ENCODE measurements at places on chromosomes 13 and 19.

- DNase-seq: no peak
These were observed 144.8 kb downstream of the FLT1 start for GRCh38 chr13:28349907-28350654.

DNA sequence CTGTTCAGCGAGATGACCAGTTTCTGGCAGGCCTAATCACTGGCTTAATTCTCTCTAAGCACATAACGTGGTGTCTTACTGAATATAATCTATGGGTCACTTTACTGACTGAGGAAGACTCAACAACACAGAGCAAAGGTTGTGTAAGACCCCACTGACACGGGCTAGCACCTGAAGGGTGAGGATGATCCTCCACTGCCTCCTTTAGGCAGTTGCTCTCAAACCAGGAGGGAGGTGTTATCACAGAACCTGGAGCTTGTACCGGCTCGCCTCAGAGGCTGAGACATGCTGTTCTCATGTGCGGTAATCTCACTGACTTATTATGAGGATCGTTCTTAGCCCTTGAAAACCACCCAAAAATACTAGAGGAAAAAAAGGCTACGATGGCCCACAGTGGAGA is 28.3 kb downstream of the RCBTB2 start:
- DNase-seq: no peak

DNA sequence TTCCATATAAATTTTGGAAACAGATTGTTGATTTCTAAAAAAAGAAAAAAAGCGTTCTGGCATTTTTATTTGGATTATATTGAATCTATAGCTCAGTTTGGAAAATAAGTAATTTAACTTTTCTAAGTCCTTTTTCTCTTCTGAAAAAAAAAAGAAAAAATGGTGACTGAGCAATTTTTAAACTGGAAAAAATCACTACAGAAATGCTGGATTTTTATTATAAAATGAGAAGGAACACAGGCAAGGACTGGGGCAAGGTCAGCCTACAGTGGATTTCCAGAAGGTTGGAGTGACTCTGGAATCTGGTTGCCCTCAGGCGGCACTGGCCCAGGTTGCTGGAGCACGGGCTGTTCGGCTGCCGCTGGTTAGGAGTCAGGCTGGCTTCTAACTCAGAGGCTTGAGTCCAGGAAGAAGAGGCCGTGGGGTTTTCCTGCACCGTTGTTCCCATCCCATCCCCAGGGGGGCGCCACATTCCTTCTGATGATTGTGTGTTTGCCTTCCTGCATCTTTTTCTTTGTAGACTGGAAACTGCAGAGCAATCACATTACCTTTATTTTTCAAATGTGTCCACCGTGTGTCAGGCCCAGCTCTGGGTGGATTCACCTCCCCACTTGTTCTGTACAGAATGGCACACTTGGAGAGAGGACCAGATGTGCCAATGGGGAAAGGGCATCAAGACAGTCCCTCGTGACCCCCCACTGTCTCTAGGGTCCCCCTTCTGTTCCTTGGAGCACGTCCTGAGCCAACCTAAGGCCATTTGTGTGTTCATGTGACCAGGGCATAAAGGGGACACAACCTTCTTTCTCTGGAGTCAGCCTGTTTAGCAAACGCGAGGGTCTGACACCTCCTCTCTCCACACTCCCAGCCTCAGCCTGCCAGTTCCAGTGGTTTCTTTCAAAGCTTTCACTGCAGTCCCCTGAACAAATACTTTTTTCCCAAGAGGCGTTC is 44.5 kb upstream of the GTF3A start:
- DNase-seq: peak; percentile 51

- DNase-seq: no peak
These were observed 314.0 kb downstream of the NDFIP2 start for GRCh38 chr13:79794931-79795330.

DNA sequence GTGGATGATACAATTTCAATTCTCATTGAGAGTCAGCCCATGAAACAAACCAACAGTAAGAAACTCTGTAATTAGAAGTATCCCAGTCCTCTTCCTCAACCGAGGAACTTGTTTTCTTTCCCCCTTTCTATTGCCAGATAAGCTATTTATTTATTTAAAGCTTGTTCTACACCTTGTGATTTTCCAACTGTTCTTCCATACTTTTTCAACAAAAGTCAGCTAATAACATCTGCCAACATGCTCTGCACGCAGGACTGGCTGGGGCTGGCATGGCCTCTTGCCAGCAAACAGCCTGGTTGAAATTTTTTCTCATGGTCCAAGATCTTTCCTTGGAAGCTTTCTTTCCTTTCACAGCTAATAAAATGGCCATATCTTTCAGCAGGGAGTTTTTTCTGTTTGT is 2.9 kb upstream of the IRS2 start:
- DNase-seq: no peak

DNA sequence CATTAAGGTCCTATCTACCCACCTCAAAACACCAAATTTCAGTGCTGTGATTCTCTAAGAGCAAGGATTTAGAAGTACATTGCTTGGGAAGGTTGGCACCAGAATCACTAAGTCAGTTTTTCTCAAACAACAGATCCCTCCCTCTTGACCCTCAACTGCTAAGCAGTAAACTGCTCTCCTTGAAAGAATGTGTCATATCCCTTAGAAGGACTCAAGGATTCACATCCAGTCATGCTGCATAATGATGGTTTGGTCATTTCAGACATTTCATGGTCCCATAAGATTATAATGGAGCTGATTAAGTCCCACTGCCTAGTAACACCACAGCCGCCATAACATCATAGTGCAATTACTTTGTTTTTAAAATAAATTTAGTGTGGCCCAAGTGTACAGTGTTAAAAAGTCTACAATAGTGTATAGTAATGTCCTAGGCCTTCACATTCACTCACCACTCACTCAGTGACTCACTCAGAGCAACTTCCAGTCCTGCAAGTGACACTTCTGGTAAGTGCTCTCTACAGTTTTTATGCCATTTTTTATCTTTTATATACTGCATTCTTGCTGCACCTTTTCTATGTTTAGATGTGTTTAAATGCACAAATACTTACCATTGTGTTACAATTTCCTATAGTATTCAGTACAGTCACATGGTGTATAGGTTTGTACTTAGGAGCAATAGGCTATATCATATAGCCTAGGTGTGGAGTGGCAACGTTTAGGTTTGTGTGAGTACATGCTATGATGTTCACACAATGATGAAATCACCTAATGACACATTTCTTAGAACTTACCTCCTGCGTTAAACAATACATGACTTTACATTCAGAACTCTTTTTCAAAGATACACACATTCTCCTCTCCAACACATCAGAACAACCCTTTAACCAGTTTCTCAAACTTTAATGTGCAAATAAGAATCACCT is 15.7 kb upstream of the CCDC169 start:
- no peak for DNase-seq

GRCh38 chr13:83732755-83733154 is 149.5 kb downstream of the SLITRK1 start:
- no peak for DNase-seq
